ENCODE measurements at places on chromosomes 7 and 10. TPM values are rescaled to one million over a fixed set of nuclear protein-coding genes. Genes with fewer than 3 reads are reported as not detected.
A peak's percentile ranks its signal among the peaks of the same experiment; 100 is the strongest.

Gene SLC39A12
- total RNA-seq, result not detected

Gene ERV3-1
- total RNA-seq, result 8.8 TPM

Gene BTBD16
- not detected for total RNA-seq

GRCh38 chr7:99380823-99381663 is 6.5 kb downstream of the ARPC1B start:
- DNase-seq, result peak; percentile 71

DNA sequence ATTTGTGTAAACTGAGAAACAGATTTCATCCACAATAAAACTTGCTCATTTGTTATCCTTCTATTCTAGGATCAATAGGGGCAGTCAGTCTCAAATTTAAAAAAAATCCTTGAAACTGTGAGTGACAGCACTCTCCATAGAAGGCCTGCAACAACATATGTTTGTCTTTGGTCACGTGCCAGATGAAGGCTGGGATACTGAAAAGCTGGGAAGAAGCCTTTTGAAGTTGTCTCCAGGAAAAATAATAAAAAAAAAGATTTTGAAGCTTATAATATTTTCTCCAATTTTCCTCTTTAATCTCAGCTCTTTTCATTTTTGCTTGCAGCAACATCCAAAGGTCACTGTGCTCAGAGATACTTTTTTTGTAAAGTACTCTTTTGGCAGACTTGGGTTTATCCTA is 128.6 kb upstream of the SLC26A5 start:
- DNase-seq, result no peak

- DNase-seq, result no peak
Observed at GRCh38 chr7:134558370-134558769, 9.5 kb downstream of the AKR1B15 start.

DNA sequence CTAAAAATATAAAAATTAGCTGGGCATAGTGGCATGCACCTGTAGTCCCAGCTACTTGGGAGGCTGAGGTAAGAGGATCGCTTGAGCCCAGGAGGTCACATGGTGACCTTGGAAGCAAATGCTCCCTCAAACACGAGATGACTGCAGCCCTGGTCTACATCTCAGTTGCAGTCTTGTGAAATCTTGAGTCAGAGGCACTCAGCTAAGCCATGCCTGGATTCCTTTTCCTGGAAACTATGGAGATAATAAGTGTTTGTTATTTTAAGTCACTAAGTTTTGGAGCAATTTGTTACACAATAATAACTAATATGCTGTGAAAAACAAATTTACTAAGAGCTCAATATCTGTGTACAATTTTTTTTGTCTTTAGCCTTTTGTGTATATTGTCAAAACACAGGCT is 284.3 kb upstream of the KAT6B start:
- no peak for DNase-seq

Data from Daoy (cell line).